CD4-positive, alpha-beta T cell (primary cell): ENCODE measurements at places on chromosomes 1 and 21.

DNA sequence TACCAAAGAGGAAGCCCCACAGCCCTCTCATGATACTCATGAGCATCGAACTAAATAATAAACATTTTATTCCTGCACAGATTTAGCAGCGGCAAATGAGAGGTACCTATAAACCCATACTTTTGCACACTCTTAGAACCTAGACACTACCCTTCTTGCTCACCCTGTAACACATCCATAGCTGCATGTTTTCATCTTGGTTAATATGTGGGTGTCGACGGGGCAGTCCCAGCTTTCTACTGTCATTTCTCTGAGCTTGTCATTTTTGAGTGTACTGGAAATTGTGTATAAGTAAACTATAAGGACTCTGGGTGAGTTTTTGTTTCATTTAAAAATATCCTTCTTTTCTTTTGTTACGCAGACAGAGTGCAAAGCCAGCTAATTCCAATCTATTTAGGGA is 25.5 kb downstream of the OVGP1 start:
- DNase-seq, result no peak

DNA sequence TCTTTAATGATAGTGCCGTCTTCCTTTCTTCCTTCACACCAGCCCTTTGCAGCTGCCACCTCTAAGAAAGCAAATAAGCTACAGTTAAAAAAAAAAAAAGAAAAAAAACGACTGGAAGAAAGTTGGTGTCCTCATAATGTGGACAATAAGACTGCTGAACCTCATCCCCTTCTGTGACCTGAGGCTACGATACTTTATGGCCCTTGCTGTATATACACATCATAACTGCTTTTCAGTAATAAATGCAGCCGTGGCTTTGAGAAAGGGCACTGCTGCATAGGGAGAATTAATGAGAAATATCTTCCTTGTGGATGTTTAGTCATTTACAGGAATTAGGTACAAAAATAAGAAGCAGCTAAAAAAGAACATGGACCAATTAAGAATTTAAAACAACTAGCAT is 333.8 kb upstream of the ADGRL2 start:
- DNase-seq, result no peak

DNA sequence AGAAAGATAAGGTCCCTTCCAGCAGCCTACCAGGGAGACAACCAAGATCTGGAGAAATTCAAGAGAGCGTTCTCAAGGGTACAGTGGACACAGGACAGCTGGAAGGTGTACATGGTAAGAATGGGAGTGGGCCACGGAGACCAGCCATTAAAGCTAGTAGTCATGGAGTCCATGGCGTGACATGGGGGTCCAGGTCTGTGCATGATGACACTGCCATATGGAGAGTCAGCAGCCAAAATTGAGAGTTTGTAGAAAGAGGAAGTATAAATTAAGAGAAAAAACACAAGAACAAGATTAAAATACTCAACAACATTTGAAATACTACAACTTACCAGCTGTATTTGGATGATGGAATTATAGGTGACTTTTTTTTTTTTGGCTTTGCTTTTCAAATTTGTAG is 7.9 kb upstream of the LORICRIN start:
- no peak for DNase-seq

- DNase-seq, result no peak
These were observed 72.6 kb downstream of the ATP6V1G3 start for GRCh38 chr1:198467907-198468306.

- DNase-seq, result no peak
These were observed 1.9 kb downstream of the DMRTA2 start for GRCh38 chr1:50421366-50421748.

DNA sequence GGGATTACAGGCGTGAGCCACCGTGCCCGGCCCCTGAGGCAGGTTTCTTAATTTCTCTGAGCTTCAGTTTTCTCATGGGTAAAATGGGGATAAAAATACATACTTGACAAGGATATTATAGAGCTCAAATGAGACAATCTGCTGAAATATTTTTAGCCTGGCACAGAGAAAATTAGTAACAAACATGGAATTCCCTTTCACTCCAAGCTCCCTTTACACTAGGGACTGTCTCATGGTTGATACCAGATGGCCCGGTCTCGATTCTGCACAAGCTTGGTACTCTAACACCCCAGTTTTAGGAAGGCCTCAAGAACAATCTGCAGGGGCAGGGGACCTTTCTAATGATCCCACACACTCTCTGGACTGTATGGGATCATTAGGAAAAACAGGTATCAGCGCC is 671.7 kb downstream of the SMYD3 start:
- DNase-seq, result no peak

GRCh38 chr1:178046591-178047270 is 47.2 kb upstream of the RASAL2 start:
- DNase-seq, result no peak

DNA sequence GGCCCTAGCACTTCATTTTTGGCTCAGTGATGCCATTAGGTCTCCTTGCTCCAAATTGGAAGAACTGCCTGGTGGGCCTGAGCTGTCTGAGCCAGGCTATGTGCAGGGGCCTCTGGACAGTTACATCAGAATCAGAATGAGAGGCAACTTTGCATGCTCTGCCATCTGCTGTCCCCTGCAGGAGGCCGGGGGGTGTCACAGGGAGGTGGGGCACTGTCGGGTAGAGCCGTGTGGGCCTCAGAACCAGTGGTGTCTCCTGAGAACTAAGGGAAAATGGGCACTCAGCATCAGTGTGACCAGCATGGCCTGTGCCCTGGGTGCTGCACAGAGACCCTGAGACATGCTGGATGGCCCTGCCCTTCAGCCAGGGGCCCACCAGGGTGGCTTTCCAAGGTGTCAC is 47.0 kb upstream of the COL6A1 start:
- DNase-seq, result no peak

GRCh38 chr21:17460094-17460493 is 52.7 kb upstream of the CXADR start:
- DNase-seq, result no peak

DNA sequence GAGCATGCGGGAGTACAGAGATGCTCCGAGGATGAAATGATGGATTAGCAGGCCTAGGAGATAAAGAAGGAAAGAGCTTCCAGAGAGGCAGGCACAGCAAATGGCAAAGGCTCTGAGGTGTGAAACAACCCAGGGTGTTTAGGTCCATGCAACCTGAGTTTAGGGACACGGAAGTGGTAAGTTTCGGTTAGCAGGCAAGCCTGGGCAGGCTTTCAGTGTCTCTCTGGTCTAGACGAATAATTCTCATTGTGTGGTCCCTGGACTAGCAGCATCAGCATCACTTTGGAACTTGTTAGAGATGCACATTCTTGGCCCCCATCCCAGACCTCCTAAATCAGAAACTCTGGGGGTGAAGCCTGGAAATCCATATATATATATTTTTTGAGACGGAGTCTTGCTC is 18.6 kb downstream of the NKAIN1 start:
- no peak for DNase-seq

DNA sequence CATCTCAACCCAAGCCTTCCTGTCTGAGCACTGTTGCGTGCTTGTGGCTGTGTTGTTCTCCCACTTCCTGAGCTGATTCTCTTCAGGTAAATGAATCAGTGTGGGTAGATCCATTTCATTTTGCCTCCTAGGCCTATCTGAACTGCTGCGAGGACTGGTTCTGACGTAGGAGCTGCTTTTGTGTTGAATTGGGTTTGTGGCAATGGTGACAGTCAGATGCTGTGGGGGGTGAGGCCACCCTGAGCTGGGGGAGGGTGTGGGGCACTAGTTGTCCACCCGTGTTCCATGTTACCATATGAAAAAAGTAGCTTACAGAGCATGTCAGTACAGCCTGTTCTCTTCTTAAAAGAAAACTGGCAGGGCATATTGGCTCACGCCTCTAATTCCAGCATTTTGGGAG is 81.5 kb downstream of the MRPS6 start:
- no peak for DNase-seq

GRCh38 chr1:2382621-2383361 is 8.6 kb downstream of the MORN1 start:
- DNase-seq, result no peak

DNA sequence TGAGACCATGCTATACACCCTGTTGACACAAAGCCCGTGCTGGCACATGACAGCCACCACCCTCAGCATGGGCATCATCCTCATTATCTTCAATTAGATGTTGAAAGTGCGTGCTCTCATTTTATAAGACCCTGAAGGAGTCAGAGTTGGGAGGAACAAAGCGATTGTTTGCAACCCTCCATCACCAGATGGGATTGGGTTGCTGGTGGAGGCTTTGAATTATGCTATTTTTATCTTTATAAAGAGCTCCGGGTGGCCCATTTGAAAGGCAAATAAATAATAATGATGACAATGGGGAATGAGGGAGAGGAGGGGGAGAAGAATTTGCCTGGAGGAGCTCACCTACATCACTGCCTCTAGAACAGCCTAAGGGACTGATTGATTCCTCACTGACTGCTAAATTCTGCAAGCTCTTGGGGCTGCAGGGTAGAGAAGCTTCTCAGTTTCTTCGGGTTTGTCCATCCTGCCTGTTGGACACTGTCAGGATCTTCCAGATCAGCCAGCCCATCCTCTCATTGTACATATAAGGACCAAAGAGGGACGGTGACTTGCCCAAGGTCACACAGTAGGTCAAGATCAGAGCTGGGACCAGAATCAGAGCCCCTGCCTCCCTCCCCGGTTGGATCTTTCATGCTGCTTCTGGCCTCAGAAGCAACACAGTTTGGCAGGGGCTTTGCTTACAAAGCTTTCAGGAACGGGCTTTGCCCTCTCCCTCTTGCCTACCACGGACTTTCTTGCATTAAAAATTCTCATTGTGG is 130.9 kb upstream of the ZBTB40 start:
- no peak for DNase-seq

DNA sequence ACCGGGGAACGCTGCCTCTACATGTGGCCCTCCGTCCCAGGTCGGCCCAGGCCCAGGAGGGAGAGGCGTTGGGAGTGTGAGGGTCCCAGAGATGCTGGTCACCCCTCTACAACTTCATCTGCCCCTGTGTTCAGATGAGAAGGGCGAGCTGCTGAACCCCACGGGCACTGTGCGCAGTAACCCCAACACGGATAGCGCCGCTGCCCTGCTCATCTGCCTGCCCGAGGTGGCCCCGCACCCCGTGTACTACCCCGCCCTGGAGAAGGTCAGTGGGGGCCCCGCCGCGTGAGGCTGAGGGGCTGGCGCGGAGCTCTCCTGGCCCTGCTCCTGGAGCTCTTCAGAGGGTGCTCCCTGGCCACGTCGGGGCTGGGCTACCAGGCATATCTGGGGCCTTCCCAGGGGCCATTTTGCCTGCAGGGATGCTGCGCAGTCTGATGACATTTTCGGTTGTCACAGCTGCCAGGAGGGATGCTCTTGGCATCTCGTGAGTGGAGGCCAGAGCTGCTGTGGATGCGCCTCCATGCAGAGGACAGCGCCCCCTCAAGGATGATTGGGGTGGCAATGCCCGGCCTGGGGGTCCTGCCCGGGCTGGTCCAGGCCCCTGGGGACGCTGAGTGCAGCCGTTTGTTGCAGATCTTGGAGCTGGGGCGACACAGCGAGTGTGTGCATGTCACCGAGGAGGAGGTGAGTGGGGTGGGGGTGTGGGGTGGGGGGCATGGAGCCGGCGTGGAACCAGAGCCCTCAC is 68.6 kb downstream of the PIK3CD start:
- DNase-seq, result no peak

- DNase-seq, result no peak
These were observed 224.5 kb upstream of the NFIA start for GRCh38 chr1:60857851-60858250.

DNA sequence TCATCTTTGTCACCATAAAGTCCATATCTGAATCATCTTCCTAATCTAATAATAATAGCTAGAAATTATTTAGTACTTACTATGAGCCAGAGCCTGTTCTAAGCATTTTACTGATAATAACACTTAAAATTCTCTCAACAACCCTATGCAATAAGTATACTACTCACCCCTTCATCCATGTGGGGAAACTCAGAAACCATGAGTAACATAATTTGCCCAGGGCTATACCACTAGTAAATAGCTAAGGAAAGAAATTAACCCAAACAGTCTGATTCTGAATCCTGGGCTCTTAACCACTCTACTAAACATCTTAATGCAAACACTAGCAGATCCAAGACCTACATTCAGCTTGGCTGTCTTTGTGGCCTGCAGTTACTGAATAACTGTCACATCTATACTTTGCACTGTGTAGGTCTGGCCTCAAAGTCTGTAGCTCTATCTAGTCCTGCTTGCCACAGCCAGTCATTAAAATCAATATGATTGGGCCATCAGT is 394.8 kb upstream of the ESRRG start:
- DNase-seq, result no peak

DNA sequence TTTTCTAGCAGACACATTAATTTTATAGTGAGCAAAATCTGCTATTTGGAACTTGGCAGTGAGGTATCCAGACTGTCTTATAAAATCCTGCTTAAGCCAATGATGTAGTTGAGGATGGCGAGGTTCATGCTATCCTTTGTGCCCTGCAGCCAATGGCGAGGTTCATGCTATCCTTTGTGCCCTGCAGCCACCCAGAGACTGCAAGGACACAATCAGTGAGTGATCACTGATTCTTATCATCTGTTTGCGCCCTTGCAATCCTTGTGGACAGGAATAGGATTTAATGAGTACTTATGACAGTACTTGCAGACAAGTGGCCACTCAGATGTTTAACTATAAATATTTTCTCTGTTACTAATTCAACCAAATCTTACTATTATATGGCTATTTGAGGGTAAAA is 112.6 kb downstream of the EIF4G3 start:
- DNase-seq, result no peak

- DNase-seq, result no peak
These were observed 101.4 kb upstream of the PDE4B start for GRCh38 chr1:65691152-65691900.

DNA sequence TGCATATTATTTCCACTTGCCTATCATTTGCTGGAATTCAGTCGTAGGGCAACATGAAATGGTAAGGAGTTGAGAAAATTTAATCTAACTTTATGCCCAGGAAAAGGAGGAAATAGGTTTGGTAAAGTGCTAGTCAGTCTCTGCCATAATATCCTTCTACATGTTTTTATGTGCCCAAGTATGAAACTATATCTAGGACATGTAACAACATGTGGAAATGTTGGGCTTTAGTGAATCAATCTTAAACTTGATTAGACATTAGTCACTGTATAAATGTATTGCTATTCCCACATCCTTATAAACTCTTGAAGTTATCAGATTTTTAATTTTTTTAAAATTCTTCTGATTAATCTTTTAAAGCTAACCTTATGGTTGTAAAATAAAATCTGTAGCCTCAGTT is 204.7 kb upstream of the ZRANB2 start:
- DNase-seq, result no peak
